DMS153 (cell line): ENCODE measurements at places on chromosomes 7 and 10.

GRCh38 chr10:19204246-19204917 is 155.8 kb downstream of the MALRD1 start:
- no peak for DNase-seq

DNA sequence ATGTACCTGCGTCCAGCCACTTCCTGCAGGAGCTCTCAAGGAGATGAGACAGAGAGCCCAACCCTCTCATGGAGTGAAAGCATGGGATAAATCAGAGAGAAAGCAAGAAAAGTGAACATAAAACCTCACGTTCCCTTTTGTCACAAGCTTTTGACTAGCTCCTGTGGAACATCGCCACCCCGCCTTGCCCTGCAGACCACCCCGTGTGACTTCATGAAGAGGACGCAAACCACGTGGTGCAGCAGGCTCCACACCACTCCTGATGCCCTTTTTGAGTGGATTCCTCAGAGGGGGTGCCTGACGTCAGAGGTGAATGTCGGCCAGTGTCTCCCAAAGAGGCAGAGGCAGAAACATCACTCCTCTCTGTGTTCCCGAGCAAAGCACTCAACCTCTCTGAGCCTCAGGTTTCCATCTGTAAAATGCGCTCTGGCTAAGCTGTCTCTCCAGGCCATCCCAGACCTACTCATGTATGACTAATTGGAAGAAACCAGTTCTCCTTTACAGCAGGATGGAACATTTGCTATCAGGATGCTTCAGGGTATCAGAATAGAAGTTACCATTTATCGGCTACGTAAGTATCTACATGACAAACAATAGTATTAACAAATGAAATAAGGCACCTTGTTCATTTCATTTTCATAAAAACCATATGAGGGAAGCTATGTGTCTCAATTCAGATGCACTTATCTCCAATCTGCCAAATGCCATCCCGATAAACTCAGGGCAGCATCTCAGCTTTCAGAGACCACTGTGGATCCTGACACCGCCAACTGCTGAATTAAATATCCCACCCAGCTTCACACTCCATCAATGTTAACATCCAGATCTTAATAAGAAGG is 5.3 kb downstream of the ZNF488 start:
- DNase-seq = peak; percentile 9

- DNase-seq = no peak
These were observed 12.7 kb downstream of the GPRIN2 start for GRCh38 chr10:46543466-46544377.

- DNase-seq = no peak
These were observed 350.1 kb upstream of the COBL start for GRCh38 chr7:51666751-51667150.

- DNase-seq = no peak
These were observed 94.7 kb downstream of the HDAC9 start for GRCh38 chr7:18590241-18590640.

GRCh38 chr7:126776498-126776897 is 476.2 kb downstream of the GRM8 start:
- no peak for DNase-seq

DNA sequence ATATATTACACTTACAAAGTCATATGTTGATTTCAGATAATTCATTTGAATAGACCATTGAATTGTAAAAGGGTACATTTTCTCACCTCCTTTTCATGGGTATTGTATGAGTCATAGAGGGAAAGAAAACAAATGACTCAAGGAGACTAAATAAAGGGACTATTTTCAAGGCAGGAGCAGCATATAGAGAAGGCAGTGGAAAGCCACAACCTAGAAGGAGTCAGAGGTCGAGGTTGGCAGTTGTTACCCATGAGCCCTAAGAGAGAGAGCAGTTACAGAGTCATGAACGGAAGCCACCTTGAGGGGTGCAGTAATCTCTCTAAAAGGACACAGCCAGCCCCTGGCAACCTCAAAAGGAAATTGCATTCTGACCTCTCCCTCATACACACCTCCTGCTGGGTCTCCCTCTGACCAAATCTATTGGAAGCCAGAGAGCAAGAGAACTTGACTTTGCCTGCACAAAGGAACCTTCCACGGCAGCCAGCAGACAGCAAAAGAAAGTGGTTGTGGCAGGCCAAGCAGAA is 137.9 kb downstream of the GRM8 start:
- DNase-seq = no peak

DNA sequence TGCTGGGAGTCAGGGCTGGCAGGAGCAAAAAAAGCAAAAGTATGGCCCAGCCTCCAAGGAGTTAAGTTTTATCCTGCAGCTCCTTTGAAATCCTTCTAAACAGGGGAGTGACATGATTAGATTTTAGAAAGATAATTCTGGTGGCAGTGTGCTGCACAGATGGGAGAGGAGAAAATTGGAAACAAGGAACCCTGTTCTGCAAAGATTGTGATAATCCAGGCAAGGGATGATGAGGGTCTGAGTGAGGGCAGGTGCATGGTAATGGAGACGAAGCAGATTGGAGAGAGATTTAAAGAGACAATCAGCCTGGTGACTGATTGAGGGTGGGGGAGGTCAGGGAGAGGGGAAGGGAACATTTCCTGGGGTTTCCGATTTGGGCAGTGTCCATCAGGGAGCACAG is 444.7 kb upstream of the PODXL start:
- no peak for DNase-seq

DNA sequence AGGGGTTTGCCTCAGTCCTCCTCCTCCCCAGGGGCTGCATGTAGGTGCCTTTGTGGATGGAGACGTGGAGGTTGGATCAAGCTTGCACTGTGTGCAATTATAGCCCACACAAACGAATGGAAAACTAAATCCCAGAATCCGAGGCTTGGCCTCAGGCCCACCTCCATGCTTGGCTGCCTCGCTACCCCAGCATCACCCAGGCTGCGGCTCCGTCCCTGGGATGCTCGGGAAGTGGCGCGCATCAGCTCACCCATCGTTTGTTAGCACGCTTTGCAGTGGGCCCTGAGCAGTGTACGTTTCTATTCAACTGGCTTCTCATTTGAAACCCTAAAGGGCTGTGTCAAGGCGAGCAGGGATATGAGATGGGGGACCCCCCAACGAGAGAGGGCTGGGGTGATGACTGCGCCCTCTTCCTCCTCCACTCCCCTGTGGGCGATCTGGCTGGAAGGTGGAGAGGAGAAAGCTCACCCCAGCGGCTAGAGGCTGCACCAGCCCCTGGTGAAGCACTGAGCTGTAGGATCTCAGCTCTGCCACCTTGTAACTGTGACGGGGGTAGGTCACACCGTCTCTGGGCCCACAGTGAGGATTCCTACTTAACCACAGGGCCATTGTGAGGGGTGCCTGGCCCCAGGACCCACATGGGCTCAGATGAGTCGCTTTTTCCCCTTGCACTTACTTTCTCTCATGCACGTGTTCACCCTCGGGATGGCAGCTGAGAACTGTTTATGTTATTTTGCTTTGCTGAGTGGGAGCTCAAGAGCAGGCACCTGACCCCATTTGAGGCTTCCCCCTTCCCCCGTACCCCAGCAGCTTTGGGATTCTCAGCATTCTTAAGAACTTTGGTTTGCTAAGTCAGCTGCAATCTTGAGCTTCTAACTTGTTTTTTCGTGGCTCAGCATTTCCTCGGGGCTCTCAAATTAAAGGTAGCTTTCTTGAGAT is 12.7 kb upstream of the BTBD16 start:
- DNase-seq = no peak

DNA sequence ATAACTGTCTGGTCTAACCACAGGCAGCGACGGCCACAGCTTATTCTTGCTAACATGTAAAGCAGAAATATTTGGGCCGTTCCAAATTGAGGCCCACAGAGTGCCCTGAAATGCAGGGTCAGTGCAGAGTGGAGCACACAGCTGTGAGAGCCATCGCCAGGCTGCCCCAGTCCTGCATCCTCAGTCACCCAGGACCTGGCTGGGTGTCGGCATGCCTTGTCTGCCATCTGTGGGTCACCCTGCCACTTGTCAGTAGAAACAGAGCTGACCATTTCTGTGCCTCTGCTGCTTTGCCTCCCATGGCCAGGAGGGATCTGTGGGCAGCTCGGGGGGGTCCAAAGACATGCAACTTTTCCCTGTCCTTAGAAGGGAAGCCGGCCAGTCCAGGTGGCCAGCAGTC is 57.3 kb upstream of the BTBD16 start:
- no peak for DNase-seq

DNA sequence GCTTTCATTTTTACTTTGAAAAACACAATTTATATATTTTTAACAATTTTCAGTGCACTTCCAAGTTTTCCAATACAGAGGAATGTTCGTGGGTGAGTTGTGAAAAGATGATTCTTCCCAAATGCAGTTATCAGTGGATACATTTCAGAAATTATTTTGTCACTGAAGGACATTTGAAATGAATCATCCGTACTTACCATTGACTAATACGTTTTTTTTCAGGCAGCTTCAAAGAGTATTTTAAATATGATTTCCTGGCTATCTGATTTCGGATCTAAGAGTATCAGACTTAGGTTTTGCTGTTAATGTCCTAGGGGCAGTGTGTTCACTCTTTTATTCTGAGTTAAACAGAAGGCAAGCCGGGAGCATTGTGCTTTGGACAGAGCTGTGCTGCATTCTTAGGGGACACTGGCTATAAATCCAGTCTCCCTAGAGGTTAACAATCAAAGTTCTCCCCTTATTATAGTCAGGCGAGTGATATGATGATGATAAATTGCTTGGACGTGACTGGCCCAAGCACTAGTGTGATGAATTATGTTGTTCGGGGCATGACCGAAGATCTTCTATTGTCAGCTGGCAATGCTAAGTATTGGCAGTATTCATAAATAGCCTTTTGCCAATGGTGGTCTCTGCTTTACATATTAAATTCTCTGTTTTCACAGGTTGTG is 4.5 kb downstream of the PTER start:
- no peak for DNase-seq

DNA sequence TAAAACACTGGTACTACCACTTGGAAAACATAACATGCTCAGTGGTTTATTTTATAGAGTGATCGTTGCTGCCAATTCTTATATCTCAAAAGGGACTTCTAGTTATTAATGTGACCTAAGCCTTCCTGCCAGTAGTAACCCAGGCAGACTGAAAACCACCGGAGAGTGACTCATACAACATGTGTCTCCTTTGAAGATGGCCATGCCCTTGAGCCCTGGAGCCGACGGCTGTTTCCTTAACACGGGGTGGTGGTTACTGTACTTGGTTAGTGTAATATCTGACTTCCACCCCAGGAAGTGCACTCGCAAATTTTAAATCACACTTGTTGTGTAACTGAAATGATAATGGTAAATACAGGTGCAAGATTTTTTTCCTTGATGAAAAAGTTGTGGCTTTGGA is 30.5 kb downstream of the JAKMIP3 start:
- DNase-seq = no peak

DNA sequence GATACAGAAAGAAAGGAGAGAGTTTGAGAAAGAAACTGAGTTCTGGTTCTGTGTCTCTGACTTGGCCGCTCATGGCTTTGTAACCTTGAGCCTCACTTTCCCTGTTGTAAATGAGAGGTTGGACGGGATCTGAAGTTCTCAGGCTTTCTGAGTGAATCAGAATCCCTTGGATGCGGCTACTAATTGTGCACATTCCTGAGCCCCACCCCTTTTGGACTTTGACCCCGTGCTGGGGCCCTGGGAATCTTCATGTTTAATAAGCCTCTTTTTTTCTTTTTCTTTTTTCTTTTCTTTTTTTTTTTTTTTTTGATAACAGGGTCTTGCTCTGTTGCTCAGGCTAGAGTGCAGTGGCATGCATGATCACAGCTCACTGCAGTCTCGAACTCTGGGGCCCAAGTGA is 26.9 kb downstream of the SLC25A28 start:
- no peak for DNase-seq

GRCh38 chr10:124649214-124649613 is 95.0 kb downstream of the FAM53B start:
- no peak for DNase-seq

DNA sequence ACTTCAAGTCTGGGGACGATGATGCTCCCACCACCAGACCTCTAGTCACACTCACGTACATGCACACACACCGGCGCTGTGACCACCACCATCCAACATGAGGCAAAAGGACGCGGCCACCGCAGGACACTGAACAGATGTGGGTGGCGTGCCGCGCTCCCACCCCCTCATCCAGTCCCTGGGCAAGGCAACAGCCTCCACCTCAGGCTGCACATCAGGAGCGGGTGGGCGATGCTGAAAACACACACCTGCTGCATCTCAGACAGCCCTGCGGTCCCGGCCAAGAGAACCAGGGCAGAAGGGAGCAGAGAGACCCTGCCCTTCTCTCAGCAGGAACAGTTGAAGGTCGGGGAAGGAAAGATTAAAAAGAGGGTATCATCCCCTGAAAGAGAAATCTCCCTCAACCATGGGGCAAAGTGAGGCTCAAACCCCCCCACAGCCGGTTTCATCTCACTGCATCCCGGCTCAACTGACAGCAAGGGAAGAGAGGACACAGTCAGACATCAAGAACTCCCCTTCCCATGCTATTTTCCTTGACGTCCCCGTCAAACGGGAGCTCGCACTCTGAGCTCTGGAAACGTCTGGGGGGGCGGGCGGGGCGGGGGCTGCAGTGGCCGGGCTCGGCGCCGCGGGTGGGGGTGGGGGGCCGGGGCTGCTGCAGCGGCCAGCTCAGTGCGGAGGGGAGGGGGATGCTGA is 1.1 kb downstream of the CAMK2G start:
- no peak for DNase-seq

DNA sequence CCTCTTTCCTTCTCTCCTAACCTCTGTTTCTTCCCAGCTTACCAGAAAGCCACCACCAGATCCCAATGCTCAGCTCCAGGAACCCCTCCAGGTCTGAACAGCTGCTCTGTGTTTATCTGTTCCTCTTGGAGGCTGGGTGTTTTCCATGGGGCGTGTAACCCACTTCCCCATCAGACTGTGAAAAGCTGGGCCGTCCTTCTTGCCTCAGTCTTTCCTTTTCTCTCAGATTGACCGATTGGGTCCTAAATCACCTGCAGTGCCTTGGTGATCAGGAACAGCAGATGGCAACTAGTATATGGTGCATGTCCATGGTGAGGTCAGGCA is 4.8 kb downstream of the SH3PXD2A start:
- DNase-seq = no peak

DNA sequence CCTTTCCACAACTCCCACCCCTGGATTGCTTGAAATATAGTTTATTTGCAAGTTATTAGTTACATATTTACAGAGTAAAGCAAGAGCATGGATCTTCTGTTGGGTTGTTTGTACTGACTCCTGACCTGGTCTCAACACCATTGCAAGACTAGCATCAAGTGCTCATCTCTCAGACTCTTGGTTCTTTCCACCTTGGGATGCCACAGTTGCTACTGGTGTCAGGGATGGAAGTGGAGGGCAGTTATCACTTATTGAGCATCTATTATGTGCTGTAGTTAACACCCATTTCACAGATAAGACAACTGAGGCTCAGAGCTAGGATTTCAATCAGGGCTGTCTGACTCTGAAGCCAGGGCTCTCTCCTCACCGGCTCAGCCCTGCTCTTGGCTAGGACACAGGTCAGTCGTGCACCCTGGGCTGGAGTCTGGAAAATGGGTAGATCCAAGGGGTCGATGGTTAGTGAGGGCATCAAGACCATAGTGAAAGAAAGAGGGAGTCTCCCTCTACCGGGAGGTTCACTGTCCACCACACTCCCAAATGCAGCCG is 614 bp upstream of the ADAMTS14 start:
- DNase-seq = no peak

DNA sequence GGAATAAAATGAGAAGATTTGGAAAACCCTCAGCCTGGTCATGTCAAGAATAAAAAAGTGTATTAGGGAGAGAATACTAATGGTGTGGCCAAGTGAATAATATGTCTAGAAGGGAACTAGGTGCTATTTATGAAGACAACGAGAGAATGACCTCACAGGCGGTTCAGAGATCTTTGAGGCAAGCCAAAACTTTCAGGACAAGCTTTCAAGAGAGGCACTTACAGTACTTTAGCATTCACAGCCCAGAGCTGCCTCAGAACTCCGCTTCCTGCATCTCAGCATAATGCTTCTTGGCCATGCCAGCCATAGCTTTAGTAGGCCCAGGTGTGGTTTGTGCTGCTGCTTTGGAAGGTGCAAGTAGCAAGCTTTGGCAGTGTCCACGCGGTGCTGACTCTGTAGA is 37.2 kb upstream of the CCDC7 start:
- DNase-seq = no peak
